ENCODE measurements at places on chromosomes 12 and 14.

DNA sequence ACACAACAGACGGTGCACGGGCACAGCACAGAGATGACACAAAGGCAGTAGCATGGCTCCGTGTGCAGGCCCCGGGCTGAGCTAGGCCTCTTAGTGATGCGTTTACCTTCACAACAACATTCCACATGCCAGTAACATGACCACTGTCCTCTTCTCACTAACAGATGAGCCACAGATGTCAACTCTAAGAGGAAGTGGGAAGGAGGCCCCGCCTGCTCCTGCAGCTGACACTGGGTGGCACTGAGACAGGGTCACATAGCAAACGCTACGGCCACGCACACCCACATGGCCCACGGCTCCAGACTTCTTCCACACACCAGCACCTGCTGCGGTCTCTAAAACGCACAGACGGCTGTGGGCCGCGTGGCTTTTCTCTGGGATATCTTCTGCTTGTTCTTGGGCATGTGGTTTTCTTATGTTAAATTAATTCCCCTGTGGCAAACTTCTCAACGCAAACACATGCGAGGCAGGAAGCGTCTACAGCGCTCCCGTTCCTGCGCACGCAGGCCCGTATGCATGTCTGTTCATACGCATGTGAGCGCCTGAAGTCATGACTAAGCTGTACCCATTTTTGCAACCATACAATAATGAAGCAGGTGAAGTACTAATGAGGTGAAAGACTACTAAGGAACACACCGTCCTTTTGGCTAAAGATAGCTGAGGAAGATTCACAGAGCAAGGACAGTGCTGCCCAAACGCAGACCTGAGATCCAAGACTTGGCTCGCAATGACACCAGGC, 26.8 kb downstream of the AMN start:
- no peaks in the 10 kb centered on the region for H3K4me1 ChIP-seq
- H3K36me3 ChIP-seq: peaks cover 93% of the 10 kb centered on the region
- H3K27ac ChIP-seq: no peak overlapping the region
- no peak overlapping the region for H3K4me3 ChIP-seq

GRCh38 chr14:26766726-26767125, 168.9 kb upstream of the NOVA1 start:
- peaks cover 8% of the 10 kb centered on the region for H3K4me1 ChIP-seq
- H3K27ac ChIP-seq: no peak overlapping the region
- H3K36me3 ChIP-seq: no peaks in the 10 kb centered on the region

DNA sequence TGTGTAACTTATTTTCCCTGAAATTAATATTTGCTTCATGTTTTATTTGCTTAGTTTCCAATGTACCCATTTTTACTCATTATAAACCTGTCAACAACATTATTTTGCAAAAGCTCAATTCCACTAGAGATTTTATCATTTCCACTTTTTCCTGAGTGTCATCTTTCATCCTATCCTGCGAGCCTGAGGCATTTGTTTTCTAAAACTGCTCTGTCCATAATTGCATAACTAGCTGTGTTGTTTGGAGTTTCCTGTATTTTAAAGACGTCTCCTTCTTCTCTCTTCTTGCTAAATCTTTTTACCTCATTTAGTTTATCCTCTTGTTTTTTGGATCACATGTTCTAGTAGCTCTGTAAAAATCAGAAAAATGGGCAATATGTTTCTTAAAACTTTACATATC, 332.7 kb upstream of the NOVA1 start:
- H3K27ac ChIP-seq: no peak overlapping the region
- H3K36me3 ChIP-seq: no peaks in the 10 kb centered on the region
- DNase-seq: no peak
- no peak overlapping the region for H3K4me3 ChIP-seq

DNA sequence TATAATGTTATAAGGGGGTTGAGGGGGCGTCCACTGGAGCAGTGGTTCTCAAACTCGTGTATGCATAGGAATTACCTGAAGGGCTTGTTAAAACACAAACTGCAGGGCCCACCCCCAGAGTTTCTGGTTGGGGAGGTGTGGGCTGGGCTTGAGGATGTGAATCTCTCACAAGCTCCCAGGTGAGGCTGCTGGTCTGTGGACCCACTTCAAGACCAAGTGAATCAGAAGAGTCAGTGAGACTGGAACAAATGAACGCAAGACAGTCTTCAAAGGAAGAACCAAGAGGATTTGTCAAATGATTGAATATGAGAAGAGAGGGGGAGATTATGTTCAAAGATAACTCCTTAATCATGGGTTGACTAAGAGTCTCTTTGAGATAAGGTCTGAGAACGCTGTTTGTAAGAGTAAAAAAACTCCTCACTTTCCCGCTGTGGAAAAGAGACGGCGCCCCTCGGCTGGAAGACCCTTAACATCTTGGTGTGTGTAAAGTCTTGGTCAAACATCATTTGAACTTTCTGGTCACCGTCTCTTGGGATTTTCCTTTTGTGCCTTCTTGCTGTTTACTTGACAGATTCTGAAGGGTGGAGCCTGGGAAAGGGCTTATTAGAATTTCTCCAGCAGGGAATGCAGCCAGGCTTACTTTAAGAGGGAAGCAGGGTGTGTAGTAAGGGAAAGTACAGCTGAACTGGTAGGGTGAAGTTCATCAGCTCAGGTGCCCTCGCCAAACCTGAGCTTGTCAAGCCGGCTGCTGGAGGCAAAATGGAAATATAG, 5.3 kb upstream of the FOXN3 start:
- peaks cover 11% of the 10 kb centered on the region for H3K4me1 ChIP-seq
- no peak for DNase-seq
- H3K36me3 ChIP-seq: no peaks in the 10 kb centered on the region
- no peaks in the 10 kb centered on the region for H3K27me3 ChIP-seq

DNA sequence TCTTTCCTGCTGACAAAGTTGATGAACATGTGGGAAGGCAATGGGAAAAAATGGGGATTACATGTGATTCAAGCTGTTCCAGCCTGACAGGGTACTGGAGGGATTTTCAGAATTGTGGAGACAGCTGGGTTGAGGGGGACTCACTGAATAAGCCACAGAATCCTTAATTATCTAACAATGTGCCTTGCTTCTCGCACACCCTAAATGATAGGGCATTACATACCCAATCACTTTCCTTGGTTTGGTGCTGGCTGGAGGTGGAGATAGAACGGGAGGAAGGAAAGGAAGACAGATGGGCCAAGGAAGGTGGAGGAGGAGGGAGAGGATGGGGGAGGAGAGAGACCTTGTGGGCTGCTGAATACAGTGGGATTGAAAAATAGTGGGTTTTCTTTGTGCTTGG, 20.7 kb downstream of the PELI2 start:
- peaks cover 3% of the 10 kb centered on the region for H3K4me1 ChIP-seq
- no peak for DNase-seq
- H3K4me3 ChIP-seq: no peak overlapping the region
- no peaks in the 10 kb centered on the region for H3K36me3 ChIP-seq
- no peak overlapping the region for H3K27ac ChIP-seq

DNA sequence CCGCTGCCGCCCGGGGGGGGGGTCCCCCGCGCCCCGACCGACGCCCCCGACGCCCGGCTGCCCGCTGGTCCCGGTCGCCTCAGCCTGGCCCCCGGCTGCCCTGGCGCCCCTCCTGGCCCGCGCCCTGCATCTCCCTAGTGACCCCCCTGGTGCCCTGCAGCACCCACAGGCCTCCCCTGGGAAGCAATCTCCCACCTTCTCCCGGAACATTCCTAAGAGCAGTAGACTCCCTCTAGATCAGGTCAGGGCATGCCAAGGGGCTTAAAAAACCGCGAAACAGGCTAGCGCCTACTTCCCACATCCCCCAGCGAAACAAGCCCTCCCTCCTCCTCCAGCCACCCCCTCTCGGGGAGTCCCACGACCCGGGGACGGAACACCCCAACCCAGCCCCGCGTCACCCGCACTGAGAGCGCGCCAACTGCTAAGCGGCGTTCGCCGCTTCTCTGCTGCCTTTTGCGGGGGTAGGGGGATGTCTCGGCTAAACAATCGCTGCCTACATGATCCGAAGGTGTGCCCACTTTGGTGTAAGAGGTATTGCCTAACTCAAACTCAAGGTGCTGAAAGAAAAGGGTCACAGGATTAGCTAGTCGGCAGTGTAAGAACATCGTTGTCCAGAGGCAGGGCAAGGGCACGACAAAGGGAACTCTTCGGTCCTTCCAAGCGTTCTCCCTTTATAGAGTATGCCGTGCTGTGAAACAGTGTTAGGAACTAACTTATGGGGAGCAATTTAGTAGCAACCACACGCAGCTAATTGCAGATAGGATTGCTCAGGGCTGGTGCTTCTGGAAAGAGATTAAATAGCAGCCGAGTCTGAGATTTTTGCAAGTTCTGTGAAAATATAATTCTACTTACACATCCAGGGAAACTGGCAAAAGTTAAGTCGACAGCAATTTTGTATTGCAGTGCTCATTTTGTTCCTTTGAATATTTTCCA, 619 bp upstream of the NTN4 start:
- H3K27ac ChIP-seq: peak overlapping the region; percentile 77
- no peaks in the 10 kb centered on the region for H3K36me3 ChIP-seq
- peaks cover 16% of the 10 kb centered on the region for H3K4me1 ChIP-seq
- peak; percentile 82 for DNase-seq

Measured in upper lobe of right lung (tissue), 1 donor.